ENCODE measurements at places on chromosomes 13 and 19.

GRCh38 chr13:21033856-21034602 is 27.4 kb downstream of the LATS2 start:
- DNase-seq: no peak

GRCh38 chr13:108322206-108322824 is 52.8 kb downstream of the TNFSF13B start:
- DNase-seq: peak; percentile 21

GRCh38 chr13:41054212-41054877 is 7.0 kb upstream of the WBP4 start:
- peak; percentile 51 for DNase-seq

GRCh38 chr13:104327211-104327610 is 1261.0 kb upstream of the SLC10A2 start:
- DNase-seq: no peak

DNA sequence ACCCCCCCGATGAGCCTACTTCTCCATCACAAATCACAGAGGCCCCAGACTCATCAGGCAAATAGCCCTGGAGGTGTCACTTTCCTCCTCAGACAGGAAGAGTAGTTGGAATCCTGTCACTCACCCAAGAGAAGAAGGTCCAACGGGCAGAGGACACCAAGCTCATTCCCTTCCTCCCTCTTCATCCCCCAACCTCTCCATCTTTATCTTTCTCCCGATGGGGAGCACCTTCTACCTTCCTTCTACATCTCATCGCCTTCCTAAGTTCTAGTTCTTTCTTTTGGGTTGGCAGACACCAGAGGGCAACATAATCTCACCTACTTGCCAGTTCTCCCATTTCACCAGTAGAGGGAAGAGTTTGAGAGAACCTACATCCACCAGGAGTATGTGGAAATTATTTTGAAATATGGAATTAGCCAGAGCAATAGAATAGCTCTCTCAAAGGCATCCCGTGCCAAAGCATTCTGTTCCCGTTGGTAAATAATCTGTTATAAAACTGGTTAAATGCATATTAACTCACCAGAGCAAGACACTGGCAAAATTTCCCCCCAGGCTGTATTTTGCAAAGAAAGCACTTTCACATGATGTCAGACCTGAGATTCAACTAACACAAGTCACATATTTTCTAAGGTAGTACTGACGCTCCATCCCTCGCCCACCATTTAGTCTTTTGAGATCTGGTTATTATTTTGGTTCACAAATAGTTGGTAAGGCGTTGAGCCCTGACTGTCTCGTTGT is 55.0 kb downstream of the ZIC5 start:
- peak; percentile 52 for DNase-seq

- DNase-seq: no peak
Observed at GRCh38 chr13:65453982-65454381, 1776.2 kb downstream of the PCDH9 start.

DNA sequence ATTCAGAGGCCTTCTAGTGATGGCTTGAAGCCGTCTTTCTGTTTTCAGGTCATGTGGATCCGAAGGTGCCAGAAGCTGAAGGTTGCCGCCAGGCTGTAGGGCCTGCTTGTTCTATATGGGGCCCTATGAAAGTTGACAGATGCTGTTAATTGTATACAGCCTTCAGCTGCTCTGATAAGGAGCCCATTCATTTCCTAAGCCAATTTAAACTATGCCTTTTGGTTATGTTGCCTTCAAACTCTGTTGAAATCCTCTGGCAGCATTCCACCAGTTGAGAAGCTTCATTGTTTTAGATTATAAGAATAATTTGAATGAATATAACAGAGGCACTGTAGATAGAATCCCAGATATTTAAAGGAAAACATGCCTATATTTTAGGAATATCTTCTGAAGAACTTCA is 34.4 kb downstream of the RAP2A start:
- no peak for DNase-seq

DNA sequence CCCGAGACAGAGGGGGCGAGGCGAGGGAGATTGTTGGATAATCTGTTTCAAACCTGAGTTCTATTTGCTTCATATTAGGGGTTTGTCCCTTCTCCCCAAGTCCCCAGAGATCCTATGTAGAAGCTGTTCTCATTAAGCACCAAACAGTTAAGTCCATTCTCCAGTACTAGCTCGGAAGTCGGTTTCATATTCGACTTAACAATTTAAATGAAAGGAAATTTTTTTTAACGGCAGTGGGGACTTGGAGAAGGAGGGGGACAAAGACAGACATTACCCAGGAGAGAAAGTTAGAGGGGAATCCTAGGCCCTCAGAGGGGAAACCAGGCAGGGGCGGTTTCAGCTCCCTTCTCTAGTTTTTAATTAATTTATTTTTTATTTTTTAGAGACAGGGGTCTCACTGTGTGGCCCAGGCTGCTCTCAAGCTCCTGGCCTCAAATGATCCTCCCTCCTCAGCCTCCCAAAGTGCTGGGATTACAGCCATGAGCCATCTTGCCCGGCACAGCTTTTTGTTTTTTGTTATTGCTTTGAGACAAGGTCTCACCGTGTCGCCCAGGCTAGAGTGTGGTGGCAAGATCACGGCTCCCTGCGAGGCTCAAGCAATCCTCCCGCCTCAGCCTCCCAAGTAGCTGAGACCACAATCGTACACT is 13.7 kb upstream of the TLE2 start:
- no peak for DNase-seq

DNA sequence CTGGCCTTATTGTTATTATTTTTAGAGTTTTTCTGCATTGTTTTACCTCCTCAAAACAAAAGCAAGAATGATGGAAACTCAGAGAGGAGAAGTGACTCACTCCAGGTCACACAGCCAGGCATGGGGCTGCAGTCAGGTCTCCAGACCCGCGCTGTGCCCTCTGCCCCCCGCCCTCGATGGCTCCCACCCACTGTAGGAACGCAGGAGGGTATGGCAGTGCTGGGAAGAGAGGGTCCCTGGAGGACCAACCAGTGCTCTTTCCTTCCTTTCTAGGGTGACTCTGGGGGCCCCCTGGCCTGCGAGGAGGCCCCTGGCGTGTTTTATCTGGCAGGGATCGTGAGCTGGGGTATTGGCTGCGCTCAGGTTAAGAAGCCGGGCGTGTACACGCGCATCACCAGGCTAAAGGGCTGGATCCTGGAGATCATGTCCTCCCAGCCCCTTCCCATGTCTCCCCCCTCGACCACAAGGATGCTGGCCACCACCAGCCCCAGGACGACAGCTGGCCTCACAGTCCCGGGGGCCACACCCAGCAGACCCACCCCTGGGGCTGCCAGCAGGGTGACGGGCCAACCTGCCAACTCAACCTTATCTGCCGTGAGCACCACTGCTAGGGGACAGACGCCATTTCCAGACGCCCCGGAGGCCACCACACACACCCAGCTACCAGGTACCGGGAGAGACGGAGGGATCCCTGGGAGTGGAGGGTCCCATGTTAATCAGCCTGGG is 5.6 kb downstream of the TIMM13 start:
- DNase-seq: no peak

DNA sequence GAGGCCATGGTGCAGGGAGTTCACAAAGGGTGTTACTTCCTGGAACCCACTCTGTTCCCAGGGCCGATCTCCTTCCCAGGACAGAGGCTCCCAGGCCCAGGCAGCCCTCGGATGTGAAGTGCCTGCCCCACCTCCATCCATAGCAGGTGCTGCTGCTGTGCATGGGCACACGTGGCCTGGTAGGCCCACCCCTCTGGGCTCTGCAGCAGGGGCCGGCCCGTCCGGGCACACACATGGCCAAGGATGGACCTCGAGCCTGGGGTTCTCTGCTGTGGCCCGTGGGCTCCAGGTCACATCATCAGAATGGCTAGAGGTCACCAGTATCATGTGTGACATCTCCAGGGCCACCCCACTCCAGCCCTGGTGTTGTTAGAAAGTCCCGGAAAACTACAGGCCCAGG is 71.8 kb downstream of the GADD45B start:
- DNase-seq: no peak

DNA sequence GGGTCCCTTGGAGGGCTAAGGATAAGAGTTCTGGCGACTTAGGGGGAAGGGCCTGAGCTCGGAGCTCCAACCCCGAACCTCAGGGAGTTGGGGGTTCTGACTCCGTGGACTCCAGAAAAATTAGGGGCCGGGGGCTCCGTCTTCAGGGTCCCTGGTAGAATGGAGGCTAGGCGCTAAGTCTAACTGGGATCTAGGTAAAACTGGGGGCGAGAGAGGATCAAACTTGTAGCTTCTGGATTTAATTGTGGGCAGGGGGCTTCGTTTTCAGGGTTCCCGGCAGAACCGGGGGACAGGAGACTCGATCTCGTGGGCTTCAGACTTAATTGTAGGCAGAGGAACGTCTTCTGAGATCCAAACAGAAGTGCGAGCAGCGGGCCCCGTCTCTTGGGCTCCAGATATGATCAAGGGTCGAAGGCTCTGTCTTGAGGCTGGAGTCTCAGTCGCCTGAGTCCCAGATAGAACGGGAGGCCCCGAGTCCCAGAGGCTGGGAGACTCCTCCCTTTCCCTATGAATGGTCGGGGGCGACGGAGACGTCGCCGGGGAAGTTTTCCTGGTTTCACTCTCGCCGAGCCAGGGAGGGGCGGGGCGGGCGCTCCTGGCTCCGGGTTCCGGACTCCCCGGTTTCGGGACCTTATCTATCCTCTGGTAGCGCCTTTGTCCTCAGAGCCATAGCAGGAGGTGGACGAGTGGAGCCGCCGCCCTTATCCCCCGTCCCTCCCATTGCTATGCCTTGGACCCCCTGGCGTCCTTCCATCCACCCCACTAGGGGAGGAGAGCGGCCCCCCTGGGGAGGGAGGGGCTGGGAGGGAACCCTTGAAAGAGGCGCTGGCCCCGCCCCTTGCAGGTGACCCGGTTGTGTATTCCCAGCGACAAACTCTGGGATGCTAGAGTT is 1.3 kb downstream of the NECTIN2 start:
- DNase-seq: no peak
